ENCODE measurements at places on chromosomes 5 and 9. TPM values are rescaled to one million over a fixed set of nuclear protein-coding genes. Genes with fewer than 3 reads are reported as not detected.

GRCh38 chr5:176360894-176361436 is 599 bp downstream of the KIAA1191 start:
- peak; percentile 8 for DNase-seq

- DNase-seq: no peak
Measured at GRCh38 chr5:156094001-156094400, 233.0 kb upstream of the SGCD start.

GRCh38 chr5:95827892-95828246 is 5.3 kb upstream of the GLRX start:
- no peak for DNase-seq

C8G gene
- polyA plus RNA-seq: 0.79 TPM

DNA sequence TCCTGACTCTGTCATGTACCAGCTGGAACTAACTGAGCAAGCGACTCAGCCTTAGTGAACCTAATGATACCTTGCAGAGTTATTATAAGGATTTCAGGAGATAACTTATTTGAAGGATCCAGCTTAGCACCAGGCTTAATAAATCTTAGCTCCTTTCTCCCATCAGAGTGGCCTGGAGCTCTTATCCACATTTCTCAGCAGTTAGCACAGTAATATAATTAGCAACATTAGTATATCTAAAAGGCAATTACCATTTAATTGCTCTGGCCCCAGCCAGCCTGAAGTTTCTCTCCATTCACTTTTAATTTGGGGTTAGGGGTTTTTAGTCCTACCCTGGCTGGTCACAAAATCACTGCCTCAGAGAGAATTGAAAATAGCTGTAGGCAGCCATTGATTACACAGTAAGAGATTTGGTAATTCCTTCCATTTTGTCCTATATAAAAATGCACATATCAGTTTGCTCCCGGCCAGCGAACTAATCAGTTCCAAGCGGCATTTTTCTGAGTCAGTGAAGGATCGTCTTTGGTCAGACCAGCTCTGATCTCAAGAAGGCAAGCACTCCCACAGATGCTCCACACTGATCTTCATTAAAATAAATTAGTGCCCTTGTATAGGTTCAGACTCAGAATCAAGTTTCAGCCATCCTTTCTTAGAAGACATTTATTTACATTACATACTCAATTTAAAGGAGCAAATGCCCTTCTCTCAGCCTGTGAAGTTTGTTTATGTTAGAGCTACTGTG is 56.6 kb downstream of the SNCAIP start:
- DNase-seq: no peak

- DNase-seq: no peak
Measured at GRCh38 chr5:108079753-108080152, 302.1 kb downstream of the FBXL17 start.

DNA sequence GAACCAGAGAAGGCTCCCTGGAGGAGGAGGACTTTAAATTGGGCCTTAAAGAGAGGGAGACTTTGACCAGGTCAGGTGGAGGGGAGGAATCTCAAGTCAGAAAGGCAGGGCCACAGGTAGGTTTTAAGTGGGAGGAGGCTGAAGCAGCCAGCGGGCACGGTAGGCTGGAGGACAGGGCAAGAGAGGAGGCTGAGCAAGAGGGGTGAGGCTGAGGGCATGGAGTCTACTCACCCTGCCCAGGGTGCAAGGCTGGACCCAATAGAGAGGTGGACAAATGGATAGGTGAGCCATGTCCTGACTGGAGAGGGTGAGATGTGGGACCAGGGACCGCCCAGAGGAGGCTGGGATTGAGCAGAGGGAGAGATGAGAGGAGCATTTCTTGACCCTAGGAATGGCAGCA is 25.6 kb upstream of the TRIM14 start:
- no peak for DNase-seq

- DNase-seq: no peak
Measured at GRCh38 chr9:219670-220365, 5.2 kb downstream of the DOCK8 start.

EDIL3 gene
- 57.6 TPM for polyA plus RNA-seq

DNA sequence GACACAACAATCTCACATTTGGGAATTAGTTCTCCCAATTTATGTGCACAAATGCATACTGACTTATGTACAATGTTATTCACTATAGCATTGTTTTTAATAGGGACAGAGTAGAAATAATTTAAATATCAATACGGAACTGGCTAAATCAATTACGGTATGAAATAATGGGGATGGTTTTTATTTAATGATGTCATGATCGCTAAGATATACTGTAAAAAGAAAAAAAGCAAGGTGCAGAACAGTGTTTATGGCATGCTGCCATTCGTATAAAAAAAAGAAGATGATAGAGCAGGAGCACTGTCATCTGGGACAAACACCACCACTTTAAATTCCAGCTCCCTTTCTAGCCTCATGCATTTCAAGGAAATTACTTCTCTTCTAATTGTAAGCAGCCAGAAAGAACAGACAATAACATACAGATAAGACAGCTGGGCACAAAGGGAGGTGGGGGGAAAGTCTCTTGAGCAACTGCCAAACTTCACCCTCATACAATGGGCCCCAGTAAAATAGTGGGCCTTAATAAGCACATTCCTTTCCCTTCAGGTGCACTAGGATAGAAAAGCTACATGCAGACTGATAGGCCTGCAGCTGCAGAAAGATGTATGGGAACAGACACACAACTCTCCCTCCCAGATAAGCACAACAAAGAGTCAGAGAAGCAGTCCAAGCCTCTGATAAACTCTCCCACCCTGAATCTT is 8.4 kb downstream of the SREK1IP1 start:
- no peak for DNase-seq

DNA sequence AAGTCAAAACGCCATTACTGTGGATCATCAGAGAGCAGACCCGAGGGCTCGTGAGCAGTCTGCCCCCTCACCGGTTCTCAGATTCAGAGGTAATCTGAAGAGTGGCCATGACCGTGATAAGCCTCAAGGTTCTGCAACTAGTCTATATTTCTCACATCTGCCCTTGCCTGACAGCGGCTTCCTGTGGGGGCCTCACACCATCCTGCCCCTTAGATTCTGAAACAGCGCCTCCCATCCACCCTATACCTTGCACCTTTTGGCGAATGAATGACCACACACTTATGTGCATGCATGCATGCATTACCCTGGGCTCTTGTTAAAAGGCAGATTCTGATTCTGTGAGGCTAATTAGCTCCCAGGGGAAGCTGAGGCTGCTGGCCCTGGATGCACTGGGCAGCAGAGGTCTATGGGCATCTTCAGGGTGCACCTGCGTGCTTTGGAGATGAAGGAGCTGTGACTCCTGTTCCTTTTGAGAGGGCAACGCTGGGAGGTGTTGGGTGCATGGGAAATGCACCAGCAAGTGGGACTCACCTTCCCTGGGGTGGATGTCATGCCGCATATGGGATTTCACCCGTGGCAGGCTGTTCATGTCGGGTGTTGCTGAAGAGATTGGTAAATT is 7.8 kb upstream of the GADD45G start:
- no peak for DNase-seq
